ENCODE measurements at places on chromosomes 16 and 17. TPM values are rescaled to one million over a fixed set of nuclear protein-coding genes. Genes with fewer than 3 reads are reported as not detected.

Gene NOTUM
- total RNA-seq: 39.8 TPM

- H3K4me3 ChIP-seq: no peak overlapping the region
- no peaks in the 10 kb centered on the region for H3K4me1 ChIP-seq
- no peak overlapping the region for H3K27ac ChIP-seq
- DNase-seq: no peak
- peaks cover 4% of the 10 kb centered on the region for H3K36me3 ChIP-seq
Measured at GRCh38 chr16:81357711-81358260, 43.0 kb downstream of the GAN start.

GRCh38 chr16:47511882-47512281, 50.8 kb downstream of the PHKB start:
- H3K36me3 ChIP-seq: no peaks in the 10 kb centered on the region
- DNase-seq: no peak
- peaks cover 3% of the 10 kb centered on the region for H3K4me1 ChIP-seq
- H3K27me3 ChIP-seq: no peaks in the 10 kb centered on the region
- H3K4me3 ChIP-seq: no peak overlapping the region

DNA sequence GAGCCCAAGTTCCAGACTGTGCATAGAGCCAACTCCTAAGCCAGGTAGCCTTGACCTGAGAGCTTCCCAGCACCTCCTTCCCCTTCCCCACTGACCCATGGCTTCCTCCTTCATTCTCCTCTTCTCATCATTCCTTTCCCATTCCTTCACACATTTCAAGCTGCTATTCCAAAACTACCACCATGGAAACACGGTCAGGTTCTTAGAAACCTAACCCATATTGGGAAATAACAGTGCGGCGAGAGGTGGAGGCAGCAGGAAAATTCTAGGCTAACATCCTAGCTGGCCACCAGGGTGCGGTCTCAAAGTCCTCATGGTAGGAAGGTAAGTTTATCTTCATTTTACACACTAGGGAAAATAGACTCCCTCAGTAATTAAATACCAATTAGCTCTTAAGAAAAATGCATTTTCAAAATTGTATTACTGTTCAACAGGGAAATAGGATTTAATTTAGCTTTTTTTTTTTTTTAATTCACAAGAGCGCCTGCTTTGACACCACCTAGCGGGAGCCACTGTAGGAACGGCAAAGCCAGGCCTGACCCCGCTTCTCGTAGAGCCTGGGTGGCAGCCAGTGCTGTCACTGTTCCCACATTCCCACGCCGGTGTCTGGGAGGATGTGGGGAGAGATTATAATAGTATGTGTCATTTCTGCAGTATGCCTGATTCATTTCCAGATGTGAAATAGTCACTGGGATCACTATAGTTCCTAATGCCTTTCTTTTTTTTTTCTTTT, 14.0 kb upstream of the SPHK1 start:
- peaks cover 39% of the 10 kb centered on the region for H3K4me1 ChIP-seq
- peak overlapping the region; percentile 13 for H3K4me3 ChIP-seq
- peaks cover 8% of the 10 kb centered on the region for H3K27me3 ChIP-seq
- DNase-seq: no peak
- no peaks in the 10 kb centered on the region for H3K36me3 ChIP-seq

GRCh38 chr17:19375732-19376131, 2.6 kb upstream of the MAPK7 start:
- peaks cover 18% of the 10 kb centered on the region for H3K4me1 ChIP-seq
- peak overlapping the region; percentile 6 for H3K4me3 ChIP-seq
- no peak overlapping the region for H3K27ac ChIP-seq
- DNase-seq: no peak
- no peaks in the 10 kb centered on the region for H3K36me3 ChIP-seq

GRCh38 chr16:2532494-2533141, 1.4 kb upstream of the CEMP1 start:
- H3K36me3 ChIP-seq: no peaks in the 10 kb centered on the region
- H3K27ac ChIP-seq: peak overlapping the region; percentile 83
- no peak for DNase-seq
- peaks cover 5% of the 10 kb centered on the region for H3K4me1 ChIP-seq

Data from glutamatergic neuron (in vitro differentiated cells).